ENCODE measurements at places on chromosomes 12 and 14.
A peak's percentile ranks its signal among the peaks of the same experiment; 100 is the strongest.

DNA sequence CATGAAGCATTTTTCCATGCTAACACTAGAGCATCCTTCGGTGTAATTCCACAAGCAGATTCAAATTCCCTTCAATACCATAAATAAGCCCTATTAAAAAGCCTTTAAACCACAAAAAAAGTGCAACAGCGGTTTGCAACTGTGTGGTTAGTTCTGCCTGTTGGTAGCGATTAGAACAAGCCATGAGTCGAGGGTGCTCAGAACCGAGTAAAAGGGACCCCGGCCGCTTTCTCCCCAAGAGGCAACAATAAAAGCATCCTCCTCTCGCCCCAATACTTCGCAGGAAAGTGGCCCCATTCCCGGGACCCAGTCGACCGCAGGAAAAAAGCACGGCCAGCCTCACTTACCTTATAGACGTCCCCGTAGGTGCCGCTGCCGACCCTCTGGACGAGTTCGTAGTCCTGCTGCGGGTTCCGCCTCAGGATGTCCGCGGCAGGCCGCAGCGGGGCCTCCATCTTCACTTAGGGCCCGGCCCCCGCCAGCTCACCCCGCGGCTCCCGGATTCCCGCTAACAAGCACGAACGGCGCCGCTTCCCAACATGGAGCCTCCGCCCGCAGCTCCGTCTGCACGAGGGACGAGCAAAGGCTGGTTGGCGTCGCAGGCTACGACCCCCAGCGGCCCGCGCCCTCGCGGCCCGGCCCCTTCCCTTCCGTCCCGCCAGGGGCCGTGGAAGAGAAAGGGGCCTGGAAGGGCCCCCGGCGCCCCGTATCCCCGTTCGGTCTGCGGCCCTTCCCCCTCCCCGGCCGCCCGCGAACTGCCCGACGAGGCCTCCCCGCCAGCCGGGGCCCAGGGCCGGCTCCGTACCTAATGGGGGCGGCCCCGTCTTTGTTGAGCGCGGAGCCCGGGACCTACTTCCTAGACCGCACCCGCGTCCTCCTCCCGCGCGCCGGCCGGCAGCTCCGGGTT lies 521 bp downstream of the MAP4K5 start:
- DNase-seq: peak; percentile 22

DNA sequence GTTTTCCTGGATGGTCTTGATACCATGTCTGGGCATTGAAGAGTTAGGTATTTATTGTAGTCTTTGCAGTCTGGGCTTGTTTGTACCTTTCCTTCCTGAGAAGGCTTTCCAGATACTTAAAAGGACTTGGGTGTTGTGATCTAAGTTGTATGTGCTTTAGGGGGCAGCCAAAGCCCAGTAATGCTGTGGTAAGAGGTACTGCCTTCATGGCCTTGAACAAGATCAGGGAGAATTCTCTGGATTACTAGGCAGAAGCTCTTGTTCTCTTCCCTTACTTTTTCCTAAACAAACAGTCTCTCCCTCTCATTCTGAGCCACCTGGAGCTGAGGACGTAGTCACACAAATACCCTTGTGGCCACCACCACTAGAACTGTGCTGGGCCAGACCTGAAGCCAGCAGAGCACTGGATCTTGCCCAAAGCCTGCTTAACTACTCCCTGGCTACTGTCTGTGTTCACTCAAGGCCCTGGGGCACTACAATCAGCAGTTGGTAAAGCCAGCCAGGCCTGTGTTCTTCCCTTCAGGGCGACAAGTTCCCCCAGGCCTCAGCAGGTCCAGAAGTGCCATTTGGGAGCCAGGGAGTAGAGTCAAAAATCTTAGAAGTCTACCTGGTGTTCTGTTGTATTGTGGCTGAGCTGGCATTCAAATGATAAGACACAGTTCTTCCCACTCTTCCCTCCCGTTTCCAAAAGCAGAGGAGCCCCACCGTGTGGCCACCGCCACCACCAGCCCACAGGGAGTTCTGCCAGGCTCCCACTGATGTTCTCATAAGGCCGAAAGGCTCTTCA lies 11.4 kb downstream of the PRORP start:
- no peak for DNase-seq

GRCh38 chr14:68039593-68039992 lies 220.0 kb downstream of the RAD51B start:
- no peak for DNase-seq

- DNase-seq: no peak
Observed at GRCh38 chr14:61662437-61663311, 32.6 kb upstream of the HIF1A start.

- no peak for DNase-seq
Observed at GRCh38 chr14:104238424-104239184, 100.2 kb downstream of the KIF26A start.

DNA sequence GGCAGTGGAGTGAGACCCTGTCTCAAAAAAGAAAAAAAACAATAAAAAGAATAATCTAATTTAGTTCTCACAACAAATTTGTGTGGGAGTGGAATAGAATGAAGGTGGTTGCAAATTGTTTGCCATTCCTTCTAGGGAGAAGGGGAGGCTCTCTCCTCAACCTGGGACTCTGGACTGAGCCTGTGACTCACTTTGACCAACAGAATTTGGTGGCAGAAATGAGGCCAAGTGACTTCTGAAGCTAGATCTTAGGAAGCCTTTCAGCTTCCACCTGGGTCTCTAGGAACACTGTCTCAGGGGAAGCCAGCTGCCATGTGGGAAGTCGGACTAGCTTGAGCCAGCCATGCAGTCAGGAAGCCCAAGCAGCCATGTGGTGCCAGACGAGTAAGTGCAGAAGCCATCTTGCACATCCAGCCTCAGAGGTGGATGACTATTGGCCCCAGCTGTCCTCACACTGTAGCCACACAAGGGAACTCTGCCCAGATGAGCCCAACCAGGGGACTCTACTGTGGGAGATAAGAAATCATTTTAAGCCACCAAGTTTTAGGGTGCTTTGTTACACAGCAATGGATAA lies 14.4 kb downstream of the ALDH2 start:
- no peak for DNase-seq

DNA sequence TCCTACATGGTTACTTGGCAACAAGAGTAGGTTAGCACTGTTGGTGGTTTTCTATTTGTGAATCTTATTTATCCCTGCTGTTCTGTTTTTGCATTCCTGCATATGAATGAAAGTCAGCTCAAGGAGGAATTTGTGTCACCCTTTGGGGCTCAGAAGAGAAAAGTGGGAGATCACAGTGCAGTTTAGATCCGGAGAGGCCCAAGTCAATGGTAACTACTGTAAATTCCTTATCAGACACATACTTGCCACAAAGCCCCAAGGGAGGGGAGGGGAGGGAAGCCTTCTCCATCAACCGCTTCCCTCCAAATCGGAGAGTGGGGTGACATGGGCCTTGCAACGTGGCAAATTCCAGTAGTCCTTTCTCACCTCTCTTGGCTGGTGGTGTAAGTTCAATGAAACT lies 15.0 kb downstream of the GSG1 start:
- DNase-seq: no peak

GRCh38 chr12:92403210-92404175 lies 257.8 kb upstream of the BTG1 start:
- DNase-seq: no peak

- DNase-seq: no peak
Observed at GRCh38 chr12:13036881-13037280, 7.3 kb upstream of the FAM234B start.

- no peak for DNase-seq
Observed at GRCh38 chr12:77888611-77889010, 57.9 kb downstream of the NAV3 start.

GRCh38 chr12:24227551-24227950 lies 278.1 kb upstream of the SOX5 start:
- DNase-seq: no peak

DNA sequence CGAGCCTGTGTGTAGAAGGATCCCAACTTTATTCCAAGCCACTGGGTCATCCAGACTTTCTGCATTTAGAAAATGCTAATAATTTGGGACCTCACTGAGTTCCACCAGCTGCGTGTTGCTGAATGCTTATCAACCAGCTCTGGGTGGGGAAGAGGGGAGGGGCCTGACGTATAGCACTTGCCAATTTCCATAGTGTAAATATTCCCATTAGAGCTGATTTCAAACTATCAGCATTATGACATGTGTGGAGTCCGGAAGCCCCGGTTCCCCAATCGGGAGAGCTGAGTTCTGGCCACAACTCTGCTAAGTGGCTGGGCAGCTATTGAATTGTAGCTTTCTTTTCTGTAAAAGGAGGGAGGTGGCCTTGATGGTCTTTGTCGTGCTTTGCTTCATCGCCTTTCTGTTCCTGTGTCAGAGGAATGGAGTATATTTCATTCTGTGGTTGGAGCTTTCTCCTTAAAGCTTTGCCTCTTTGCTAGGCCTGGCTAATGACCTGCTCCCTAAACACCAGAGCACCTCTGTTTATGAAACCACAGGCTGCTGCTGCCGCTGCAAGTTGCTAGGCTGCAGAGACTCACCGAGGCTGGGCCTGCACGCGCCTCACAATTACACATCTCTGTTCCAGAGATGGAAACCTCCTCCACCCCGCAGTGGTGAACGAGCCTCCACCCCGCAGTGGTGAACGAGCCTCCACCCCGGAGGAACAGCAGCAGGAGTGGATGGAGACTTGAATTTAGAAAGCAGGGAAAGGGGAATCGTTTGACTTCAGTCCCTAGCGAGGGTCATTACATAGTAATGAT lies 7.7 kb upstream of the BCL7A start:
- no peak for DNase-seq
